ENCODE measurements at places on chromosomes 11 and 22.

DNA sequence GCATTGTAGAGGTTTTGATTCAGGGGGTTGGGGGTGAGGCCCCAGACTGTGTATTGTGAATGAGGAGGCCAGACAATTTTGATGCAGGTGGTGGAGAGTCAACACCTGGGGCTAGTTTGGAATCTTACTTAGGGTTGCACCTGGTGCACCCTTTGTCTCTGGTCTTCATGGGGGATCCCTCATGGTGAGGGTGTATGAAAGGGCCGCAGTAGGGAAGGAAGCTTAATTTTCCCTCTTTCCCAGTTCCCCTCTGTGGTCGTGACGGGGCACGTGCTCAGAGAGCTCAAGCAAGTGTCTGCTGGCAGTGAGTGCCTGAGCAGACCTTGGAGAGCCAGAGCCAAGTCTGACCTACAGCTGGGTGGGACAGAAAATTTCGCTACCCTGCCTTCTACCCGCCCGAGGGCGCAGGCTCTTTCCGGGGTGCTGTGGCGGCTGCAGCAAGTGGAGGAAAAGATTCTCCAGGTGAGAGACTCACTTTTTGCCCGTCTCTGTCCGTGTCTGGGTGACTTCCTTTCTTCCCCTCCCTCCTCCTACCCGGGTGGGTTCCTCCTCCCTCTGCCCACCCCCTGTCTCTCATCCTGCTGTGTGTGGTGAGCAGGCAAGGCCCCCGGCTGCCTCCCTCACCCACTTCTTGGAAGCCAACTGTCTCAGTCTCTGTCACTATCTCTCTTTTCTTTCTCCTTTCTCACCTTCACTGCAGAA, 131.7 kb downstream of the MICAL2 start:
- no peak for DNase-seq

- peak; percentile 7 for DNase-seq
These were observed 9.2 kb upstream of the APOL5 start for GRCh38 chr22:35708453-35708852.

GRCh38 chr11:128520888-128521681, 66.3 kb downstream of the ETS1 start:
- DNase-seq, result no peak

- DNase-seq, result no peak
These were observed 527.0 kb downstream of the TBC1D22A start for GRCh38 chr22:47289336-47289985.

- no peak for DNase-seq
These were observed 255.6 kb upstream of the CADM1 start for GRCh38 chr11:115759622-115760460.

GRCh38 chr11:117099696-117100095, 1.5 kb upstream of the SIK3 start:
- DNase-seq, result no peak

- DNase-seq, result no peak
These were observed 1.6 kb upstream of the KCNJ11 start for GRCh38 chr11:17389957-17390649.
